CD4-positive, CD25-positive, alpha-beta regulatory T cell (primary cell): ENCODE measurements at places on chromosomes 16 and 17. TPM values are rescaled to one million over a fixed set of nuclear protein-coding genes. Genes with fewer than 3 reads are reported as not detected.

DNA sequence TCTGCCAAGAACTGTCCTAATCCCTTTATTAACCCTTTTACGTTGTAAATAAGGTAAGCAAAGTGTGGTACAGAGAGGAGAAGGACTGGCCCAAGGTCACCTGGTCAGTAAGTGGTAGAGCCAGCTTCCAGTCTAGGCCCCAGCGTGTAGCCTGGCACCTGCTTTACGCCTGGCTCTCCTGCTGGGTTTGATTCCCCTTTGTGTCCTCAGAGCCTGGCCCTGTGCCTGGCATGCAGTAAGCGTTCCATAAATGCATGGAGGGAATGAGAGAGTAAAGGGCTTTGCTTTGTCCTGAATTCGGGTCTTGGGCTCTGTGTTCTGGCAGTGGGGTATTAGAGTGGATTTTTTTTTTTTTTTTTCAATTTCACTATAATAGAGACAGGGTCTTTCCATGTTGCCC lies 62.7 kb downstream of the ABCC1 start:
- peaks cover 67% of the 10 kb centered on the region for H3K36me3 ChIP-seq
- DNase-seq: no peak
- peaks cover 8% of the 10 kb centered on the region for H3K4me1 ChIP-seq
- H3K27me3 ChIP-seq: no peaks in the 10 kb centered on the region
- H3K4me3 ChIP-seq: no peak overlapping the region

GRCh38 chr16:13429416-13429815 lies 490.5 kb upstream of the ERCC4 start:
- no peaks in the 10 kb centered on the region for H3K4me1 ChIP-seq
- no peaks in the 10 kb centered on the region for H3K27me3 ChIP-seq
- H3K4me3 ChIP-seq: no peak overlapping the region
- no peaks in the 10 kb centered on the region for H3K36me3 ChIP-seq
- H3K27ac ChIP-seq: no peak overlapping the region

GRCh38 chr17:73952480-73953205 lies 250.8 kb upstream of the RPL38 start:
- H3K36me3 ChIP-seq: no peaks in the 10 kb centered on the region
- peaks cover 5% of the 10 kb centered on the region for H3K4me1 ChIP-seq
- H3K27ac ChIP-seq: no peak overlapping the region
- H3K27me3 ChIP-seq: peaks cover 4% of the 10 kb centered on the region
- no peak overlapping the region for H3K4me3 ChIP-seq

DNA sequence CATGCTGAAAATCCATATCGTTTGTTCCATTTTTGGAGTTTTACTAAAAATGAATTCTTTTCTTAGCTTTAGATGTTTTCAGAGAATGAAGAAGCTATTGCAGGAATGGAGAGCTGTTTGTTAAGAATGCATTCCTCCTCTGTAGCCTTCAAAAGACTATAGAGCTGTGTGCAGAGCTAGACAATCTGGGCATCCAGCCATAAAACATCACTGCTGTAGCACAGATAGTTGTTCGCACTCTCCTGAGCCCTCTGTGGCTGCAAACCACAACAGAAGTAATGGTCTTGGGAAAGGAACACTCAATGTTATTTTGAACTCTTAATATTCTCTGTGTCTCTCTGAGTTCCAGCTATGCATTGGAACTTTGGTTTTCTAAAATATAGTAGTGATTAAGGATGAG lies 4.9 kb downstream of the TNRC6C start:
- no peak overlapping the region for H3K27ac ChIP-seq
- no peaks in the 10 kb centered on the region for H3K36me3 ChIP-seq
- H3K4me1 ChIP-seq: peaks cover 59% of the 10 kb centered on the region
- no peak for DNase-seq
- no peaks in the 10 kb centered on the region for H3K27me3 ChIP-seq

DNA sequence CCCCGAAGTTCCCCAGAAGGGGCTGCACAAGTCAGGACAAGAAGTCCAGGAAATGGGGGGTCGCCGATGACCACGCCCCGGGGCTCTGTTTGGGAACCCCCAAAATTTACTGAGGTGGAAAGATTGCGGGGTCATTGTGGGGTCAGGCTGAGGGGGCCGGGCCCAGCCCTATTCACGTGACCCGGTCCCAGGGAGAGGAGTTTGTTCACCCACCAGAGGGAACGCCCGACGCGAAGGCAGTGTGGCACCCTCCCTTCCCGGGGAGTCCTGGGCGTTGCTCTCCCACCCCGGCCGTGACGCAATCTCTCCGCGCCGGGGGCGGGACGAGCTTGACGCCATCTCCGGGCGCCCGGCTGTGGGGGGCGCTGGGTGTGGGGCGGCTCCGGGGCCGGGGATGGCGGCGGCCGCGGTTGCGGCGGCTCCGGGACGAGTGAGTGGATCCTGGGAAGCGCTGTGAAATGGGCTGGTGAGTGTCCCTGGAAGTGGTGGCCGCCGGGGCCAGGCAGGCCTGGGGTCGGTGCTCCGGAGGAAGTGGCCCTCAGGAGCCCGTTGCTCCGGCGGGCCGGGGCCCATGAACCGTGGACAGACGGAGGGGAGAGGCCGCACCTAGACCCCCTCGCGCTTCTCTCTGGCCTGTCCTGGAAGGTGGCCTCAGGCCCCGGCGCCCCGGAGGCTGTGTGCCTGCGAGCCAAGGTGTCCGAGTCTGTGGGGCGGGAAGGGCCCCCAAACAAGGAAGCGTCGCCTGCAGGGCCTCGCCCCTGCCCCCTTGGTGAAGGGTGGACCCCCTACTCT lies at the start of gene ATXN1L:
Gene ATXN1L, plus strand, starts transcription at position 338 of the 792 bp plus-strand sequence. CDS start 3,765 bp downstream, outside the sequence.
- DNase-seq: peak; percentile 90
- peak within 1 kb of the TSS; percentile 91 for H3K27ac ChIP-seq
- peaks cover 18% of the 10 kb centered on the region for H3K4me1 ChIP-seq
- peak within 1 kb of the TSS; percentile 81 for H3K4me3 ChIP-seq
- no peaks in the 10 kb centered on the region for H3K27me3 ChIP-seq
- H3K36me3 ChIP-seq: peaks cover 27% of the 10 kb centered on the region

- H3K4me3 ChIP-seq: no peak overlapping the region
- H3K36me3 ChIP-seq: no peaks in the 10 kb centered on the region
- no peak overlapping the region for H3K27ac ChIP-seq
- no peak for DNase-seq
- no peaks in the 10 kb centered on the region for H3K4me1 ChIP-seq
- no peaks in the 10 kb centered on the region for H3K27me3 ChIP-seq
Observed at GRCh38 chr17:70955441-70955840, 786.1 kb downstream of the KCNJ2 start.

GRCh38 chr16:64627781-64628180 lies 494.1 kb downstream of the CDH11 start:
- no peaks in the 10 kb centered on the region for H3K36me3 ChIP-seq
- no peaks in the 10 kb centered on the region for H3K4me1 ChIP-seq

- H3K4me1 ChIP-seq: no peaks in the 10 kb centered on the region
- no peak overlapping the region for H3K4me3 ChIP-seq
- no peak for DNase-seq
- H3K27me3 ChIP-seq: no peaks in the 10 kb centered on the region
Observed at GRCh38 chr16:85967111-85967510, 68.1 kb downstream of the IRF8 start.

DNA sequence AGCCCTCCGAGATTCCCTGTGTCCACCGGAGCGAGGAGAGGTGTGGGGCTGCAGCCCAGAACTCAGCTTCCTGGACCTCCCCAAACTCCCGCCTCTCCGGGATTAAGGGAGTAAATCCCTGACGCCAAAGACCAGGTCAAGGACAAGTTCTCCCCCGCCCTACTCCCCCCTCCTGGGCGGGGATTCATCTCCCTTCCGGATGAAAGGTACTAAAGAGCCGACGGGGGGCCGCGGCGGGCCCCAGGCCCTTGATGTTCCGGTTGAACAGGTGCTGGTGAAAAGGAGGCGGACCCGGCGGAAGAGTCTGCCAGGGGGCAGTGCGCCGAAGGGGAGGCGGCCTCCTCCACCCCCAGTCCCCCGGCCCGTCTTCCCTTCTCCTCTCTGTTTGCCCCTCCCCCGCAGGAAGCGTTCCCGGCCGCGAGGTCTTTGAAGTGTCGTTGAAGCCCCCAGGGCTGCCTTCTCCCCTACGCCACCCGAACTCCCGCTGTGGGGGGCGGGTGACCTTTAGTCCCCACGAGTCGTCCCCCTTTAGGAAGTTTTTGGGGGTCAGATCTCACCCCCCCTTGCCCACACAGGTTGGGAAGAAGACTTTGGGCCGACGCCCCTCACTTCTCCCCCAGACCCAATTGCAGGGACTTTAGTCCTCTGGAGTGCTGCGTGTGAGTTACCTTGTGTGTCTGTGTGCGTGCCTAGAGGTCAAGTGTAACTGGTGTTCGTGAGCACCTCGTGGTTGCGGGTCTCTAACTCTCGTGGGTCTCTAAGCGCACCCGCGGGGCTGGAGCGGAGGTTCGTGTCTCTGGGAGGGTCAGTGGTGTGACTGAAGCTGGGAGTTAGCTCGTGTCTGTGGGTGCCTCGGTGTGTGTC lies 1.1 kb upstream of the MLLT6 start:
- peaks cover 70% of the 10 kb centered on the region for H3K4me1 ChIP-seq
- peak overlapping the region; percentile 98 for H3K27ac ChIP-seq
- peak; percentile 71 for DNase-seq

GRCh38 chr16:23729503-23730424 lies 16.7 kb upstream of the ERN2 start:
- H3K36me3 ChIP-seq: no peaks in the 10 kb centered on the region
- H3K27me3 ChIP-seq: no peaks in the 10 kb centered on the region
- no peak overlapping the region for H3K27ac ChIP-seq
- H3K4me1 ChIP-seq: no peaks in the 10 kb centered on the region
- no peak overlapping the region for H3K4me3 ChIP-seq
- no peak for DNase-seq

DNA sequence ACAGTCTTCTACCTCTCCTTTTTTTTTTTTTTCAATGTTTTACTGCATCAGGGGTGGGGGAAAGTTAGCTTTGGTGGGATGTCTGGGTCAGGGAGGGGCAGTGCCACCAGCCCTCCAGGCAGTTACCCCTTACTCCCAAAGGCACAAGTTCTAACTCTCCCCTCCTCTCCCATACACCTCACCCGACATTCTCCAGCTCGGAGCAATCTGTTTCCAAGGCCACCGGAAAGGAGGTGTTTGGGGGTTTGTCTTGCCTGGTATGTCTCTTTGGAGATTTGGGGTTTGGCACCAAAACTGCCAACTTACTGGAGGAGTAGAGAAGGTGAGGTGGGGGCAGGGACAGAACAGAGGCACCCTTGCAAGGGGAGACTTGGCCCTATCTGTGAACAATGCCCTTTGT lies 4.7 kb downstream of the DLX3 start:
- H3K36me3 ChIP-seq: no peaks in the 10 kb centered on the region
- H3K4me1 ChIP-seq: peaks cover 24% of the 10 kb centered on the region
- H3K4me3 ChIP-seq: no peak overlapping the region
- no peak for DNase-seq
- H3K27me3 ChIP-seq: peaks cover 24% of the 10 kb centered on the region
- no peak overlapping the region for H3K27ac ChIP-seq

GRCh38 chr16:29674188-29674587 lies 4.8 kb upstream of the QPRT start:
- no peak overlapping the region for H3K27ac ChIP-seq
- no peaks in the 10 kb centered on the region for H3K27me3 ChIP-seq
- H3K4me1 ChIP-seq: peaks cover 4% of the 10 kb centered on the region
- H3K36me3 ChIP-seq: peaks cover 6% of the 10 kb centered on the region
- H3K4me3 ChIP-seq: no peak overlapping the region

DNA sequence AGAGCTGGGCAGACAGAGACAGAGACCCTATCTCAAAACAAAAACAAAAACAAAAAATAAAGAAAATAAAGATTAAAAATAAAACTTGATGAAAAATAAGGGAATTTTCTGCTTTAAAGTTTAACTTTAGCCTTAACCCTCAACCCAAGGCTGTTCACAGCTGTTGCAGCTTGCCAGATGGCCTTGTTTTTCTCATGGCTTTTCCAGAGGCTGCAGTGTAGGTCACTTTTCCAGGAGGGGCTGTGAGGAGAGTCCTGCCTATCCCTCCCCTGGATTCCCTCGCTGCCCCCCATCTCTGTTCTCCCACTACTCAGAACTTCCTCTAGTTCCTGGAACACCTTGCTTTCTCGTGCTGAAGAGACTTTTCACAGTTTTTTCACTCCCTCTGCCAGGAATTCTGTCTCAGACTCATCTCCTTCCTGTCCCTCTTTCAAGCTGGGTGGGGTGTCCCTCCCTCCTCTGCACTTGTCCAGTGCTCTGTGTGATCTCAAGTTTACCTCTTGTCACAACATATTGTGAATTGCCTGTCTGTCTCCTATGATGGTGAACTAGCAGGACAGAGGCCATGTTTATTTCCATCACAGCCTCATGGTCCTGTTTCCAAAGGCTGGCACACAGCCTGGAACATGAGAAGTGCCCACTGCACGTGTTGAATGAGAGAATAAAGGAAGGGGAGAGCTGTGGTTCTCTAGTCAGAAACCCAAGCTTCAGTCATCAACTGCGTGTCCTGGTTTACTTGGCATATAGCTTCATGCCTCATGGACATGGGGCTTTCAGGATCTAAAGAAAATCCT lies 69.9 kb upstream of the MSI2 start:
- H3K4me1 ChIP-seq: no peaks in the 10 kb centered on the region
- H3K36me3 ChIP-seq: no peaks in the 10 kb centered on the region
- no peak overlapping the region for H3K4me3 ChIP-seq

DNA sequence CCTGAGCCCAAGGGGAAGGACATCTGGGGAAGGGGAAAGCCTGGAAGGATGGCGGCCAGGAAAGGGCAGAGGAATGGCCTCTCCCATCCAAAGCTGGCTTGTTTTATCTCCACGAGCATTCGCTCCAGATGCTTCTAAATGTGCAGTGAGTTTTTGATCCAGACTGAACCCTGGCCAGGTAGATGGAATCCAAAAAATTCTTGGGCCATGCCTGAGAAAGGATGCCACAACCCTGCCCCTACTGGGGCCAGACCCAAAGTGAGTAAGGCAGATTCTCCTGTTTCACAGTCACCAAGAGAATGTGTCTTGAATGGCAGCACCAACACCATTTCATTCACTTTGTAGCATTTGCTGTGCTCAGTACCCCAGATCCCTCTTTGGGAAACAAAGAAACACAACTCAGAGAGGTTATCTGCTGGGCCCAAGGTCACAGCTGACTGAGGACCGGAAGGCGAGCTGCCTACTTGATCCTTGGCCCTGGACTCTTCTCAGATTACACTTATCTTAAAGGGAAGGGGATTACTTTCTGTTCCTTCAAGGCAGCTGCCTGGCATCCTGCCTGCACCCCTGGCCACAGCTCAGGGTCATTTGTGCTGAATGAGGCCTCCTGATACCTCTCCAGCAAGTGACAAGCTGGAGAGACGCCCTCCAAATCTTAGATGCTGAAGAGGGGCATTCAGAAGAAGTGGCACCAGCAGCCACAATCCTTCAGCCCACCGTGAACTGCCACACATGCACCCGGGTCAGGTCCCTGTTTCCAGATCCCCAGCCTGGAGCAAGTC lies 3.6 kb downstream of the LRRC75A start:
- DNase-seq: no peak
- H3K4me1 ChIP-seq: peaks cover 13% of the 10 kb centered on the region
- H3K27me3 ChIP-seq: no peaks in the 10 kb centered on the region
- no peak overlapping the region for H3K27ac ChIP-seq

Gene PTX4
- polyA plus RNA-seq: not detected

Gene NAE1
- polyA plus RNA-seq: 87.8 TPM

Gene PRCD
- polyA plus RNA-seq: not detected

Gene RNF222
- 0.19 TPM for polyA plus RNA-seq
